ENCODE measurements at places on chromosomes 1 and 21.

DNA sequence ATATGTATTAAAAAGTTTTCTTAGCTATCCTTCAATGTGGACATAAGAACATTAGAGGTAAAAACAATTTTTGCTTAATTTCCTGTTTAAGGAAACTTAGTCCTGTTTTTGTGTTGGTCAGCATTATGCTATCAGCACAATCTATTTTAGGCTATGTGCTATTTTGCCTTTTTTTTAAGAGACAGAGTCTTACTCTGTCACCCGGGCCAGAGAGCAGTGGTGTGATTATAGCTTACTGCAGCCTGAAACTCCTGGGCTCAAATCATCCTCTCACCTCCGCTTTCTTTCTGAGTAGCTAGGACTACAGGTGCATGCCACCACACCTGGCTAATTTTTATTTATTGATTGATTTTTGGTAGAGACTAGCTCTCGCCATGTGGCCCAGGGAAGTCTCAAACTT, 199.1 kb upstream of the TMPRSS15 start:
- no peak for DNase-seq

GRCh38 chr1:235304549-235305451, 23.2 kb downstream of the ARID4B start:
- no peak for DNase-seq

- no peak for DNase-seq
Observed at GRCh38 chr1:228512781-228513198, 25.6 kb downstream of the RNF187 start.

GRCh38 chr1:212430416-212430815, 2.3 kb upstream of the NENF start:
- no peak for DNase-seq

DNA sequence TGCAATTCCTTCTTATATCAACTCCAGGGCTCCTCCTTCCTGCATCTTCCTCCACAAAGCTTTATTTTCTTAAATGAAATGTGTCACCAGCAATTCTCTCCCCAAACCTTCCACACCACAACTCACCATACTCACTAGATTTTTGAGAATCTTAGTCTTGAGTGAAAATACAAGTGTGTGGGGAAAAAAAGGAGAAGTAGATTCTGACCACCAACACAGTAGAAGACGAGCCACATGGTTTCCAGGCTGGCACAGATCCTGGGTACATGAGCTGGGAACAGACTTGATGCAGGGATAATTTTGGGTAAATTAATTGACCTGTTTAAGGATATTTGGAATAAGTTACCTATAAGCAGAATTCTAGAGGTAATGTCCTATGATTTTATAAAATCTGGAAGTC, 72.8 kb upstream of the KCNJ15 start:
- DNase-seq: no peak

DNA sequence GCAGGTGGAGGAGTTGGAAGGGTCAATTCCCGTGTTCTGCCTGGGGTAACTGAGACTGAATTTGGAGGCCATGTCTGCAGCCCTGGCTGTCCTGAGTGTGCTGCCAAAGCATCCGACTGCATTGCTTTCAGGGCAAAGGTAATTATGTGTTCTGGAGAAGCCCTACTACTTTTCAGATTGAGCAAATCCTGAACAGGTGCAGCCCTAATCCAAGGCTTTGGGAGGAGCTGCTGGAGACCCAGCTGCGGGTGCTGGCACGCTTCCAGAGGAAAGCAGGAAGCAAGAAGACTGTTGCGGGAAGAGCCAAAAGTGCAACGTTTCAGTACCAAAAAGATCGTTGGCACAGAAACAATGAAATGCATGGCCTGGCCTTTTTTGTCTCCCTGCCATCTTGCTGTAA, 73.7 kb upstream of the NRIP1 start:
- no peak for DNase-seq

DNA sequence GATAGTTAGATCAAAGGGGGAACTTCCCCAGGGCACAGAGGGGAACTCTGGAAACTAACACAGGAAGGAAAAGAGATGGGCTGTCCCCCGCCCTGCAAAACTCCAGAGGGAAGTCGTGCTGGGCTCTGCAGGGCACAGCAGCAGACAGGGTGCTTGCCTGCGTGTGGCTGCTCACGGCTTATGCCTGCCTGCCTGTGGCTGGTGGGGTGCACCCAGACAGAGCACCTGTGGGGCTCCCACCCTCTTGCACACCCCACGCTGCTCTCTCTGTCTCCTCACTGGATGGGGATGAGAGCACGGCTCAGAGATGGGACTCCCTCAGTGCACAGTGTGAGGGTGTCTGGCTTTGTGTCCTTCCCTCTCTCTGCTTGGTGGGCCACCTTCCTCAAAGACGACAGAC, 13.5 kb upstream of the ETV3L start:
- no peak for DNase-seq

DNA sequence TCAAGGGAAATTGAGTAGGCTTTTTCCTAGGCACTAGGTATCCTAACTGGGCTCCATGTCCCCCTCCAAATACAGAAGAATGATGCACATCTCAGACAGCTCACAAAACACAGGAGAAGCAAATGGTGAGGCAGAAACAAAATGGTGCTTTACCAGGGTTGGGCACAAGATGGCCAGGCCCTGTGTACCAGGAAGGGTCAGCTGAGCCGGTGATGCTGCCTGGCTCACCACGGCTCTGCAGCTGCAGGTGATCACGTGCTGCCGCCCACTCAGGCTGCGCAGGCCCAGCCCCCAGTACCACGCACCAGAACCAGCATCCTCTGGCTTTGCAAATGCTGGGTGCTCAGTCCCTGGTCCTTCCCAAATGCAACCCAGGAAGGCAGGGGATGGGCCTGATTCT, 993 bp upstream of the DSCAM start:
- no peak for DNase-seq

GRCh38 chr1:244674446-244674845, 21.5 kb downstream of the DESI2 start:
- no peak for DNase-seq

DNA sequence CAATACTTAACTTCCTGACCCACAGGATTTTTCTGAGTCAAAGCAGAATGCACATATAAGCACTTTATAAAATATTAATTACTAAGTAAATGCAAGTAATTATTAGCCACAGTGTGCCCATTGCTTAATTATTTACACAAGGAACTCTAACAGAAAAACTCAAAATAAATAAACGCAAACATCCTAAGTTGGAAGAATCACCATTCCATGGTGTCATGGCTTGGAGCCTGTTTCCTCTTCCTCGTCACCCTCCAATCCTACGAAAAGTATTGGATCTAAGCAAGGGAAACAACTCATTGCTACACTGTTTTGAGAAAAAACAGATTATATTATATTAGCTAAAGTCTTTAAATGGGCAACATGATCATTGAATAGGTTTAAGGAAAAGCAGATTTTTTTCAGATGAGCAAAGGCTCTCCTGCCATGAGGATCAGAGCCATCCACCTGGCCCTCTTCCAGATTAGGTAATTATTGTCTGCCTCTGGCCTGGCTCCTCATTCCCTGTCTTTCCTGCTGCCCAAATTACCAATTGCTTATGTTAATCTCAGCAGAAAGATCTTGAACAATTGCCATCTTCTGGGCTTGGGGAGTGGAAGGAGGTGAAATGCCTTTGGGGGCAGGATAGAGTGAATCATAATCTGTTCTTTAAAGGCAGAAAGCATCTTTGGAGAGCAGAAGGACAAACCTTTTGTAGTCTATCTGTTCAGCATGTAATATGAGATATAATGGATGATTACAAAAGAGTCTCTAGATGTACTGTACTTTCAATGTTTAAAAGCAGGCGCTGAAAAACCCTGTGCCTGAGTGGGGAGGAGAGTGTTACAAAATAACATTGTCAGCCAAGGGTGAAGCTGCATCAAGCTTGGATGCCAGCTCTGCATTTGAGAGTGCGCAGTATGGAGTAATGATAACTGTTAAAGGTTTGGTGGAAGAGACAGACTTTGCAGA, 121.2 kb downstream of the DUSP10 start:
- no peak for DNase-seq

DNA sequence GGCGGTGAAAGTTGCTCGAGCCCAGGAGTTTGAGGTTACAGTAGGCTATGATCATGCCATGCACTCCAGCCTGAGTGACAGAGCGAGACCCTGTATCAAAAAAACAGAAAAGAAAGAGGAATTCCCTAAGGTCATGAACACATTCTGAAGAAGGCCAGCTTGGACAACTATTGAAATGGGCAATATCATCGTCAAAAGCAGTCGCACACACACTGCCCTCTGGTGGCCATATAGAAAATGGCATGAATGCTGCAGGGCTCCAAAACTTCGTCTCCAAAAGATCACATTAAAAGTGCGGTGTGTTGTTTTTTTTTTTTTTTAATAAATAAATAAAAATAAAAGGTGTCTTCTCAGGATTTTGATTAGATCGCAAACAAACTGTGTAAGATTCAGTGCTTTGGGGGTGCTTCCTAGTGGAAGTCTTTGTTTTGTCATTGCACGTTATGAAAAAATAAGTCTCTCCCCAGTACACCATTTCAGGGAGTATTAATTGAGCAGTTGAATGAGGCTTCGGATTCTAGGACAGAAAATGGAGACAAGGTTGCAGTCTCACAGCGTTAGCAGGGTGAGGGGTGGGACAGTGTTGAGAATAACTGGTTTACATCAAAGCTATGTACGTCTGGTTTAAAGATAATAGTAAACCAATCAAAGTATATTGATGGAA, 87.5 kb upstream of the FMN2 start:
- DNase-seq: peak; percentile 15

DNA sequence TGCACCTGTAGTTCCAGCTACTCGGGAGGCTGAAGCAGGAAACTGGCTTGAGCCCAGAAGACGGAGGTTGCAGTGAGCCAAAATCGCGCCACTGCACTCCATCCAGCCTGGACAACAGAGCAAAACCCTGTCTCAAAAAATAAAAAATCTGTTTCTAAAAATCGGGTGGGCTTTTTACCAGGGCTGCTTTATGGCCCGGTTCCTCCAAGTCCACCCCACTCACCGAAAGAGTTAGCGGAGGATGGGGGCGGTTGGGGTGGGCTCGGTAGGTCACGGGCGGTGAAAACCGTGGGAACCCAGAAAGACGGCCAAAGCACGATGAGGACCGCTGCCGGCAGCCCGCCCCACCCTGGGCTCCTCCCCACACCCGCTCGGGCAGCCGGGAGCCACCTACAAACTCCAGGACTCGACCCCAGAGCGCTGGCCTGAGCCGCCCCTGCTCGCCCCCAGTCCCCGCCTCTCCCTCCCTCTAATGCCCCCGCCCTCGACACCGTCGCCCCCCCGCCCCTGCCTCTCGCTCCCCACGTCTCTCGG, 846 bp upstream of the PER3 start:
- DNase-seq: peak; percentile 43

- no peak for DNase-seq
Observed at GRCh38 chr1:229251185-229251584, 19.7 kb upstream of the RAB4A start.

DNA sequence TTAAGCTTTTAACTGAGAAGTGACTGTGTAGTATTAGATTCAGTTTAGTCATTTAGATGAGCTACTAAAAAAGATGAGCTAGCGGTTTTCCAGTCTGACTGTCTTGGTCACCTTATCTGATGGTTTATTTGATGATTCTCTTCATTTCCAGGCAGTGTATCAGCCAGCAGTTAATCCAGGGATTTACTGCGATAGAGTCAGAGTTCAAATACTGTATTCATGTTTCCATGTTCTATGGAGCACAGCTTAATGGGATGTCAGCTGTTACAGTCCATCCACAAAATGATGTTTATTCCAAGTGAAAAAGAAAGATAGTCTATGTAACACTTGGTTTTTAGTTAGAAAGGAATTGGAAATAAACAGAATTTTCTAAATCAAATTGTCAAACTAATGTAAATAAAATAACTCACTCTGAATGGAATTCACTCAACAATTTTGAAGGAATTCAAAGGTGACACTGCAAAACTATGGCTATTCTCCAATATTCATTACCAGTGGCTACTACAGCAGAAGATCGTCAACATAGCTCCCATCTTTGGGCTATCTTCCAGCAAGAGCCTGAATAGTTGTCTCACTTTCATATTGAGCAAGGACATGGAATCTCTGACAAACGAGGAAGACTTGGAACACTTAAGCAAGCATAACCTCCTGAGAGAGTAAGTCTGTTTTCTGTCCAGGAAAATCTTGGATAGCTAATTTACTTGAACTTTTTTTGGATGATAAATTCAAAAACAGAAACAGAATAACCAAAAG, 54.6 kb upstream of the DPT start:
- no peak for DNase-seq

- DNase-seq: no peak
Observed at GRCh38 chr1:183423541-183423940, 5.4 kb upstream of the NMNAT2 start.

DNA sequence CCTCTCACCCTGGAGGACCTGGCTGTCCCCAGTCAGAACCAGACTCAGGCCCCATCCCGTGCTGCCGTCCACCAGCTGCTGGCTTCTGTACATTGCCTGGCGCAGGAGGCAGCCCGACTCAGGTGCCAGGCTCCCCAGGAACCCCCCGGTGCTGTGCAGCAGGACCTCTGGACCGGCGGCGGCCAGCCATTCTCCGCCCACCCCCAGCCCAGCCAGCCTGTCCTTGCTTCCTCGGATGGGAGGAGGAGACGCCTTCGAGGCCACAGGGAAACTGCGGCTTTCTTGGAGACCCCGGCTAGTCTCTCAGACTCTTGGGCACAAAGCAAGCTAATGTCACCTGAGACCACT, 4.4 kb downstream of the C1orf167 start:
- no peak for DNase-seq

- no peak for DNase-seq
Observed at GRCh38 chr1:76868154-76868882, 1.0 kb downstream of the ST6GALNAC5 start.

DNA sequence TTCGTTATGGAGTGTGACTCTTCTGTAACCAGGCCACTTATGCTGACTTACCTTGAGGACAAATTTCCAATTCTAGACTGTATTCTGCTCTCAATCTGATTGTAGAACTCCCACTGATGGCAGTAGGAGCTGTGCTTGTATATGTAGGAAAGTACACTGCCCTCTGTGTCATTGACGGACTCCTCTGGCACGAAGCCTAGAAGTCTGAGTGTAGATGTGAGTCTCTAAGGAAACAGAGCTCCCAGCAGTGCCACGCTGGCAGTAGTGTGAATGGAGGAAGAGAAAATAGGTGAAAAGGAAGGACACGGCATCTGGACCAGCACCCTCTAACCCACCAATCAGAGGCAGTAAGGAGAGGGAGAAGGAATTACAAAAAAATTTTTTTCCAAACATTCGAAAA, 130.4 kb upstream of the ADGRL2 start:
- DNase-seq: no peak

DNA sequence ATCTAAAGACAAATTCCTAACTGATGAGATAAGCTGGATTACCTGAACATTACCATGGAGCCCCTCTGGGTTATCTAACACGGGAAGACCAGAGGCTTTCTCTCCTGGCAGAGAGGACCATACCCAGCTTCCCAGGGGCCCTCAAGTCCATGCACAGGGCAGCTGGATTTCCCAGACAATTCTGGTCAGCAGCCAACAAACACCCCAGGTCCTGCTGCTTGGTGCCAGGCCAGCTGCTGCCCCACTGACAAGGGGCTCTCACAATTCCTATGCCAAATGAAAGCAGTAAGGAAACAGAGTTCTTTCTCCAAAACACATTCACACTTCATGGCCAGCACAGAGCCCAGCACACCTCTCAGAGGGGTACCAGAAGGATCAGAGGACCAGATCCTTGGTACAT, 114.2 kb downstream of the HLCS start:
- DNase-seq: no peak
